ENCODE measurements at places on chromosomes 5 and 9. TPM values are rescaled to one million over a fixed set of nuclear protein-coding genes. Genes with fewer than 3 reads are reported as not detected.

NKD2 gene
- total RNA-seq: 0.53 TPM

HTR4 gene
- total RNA-seq: not detected

TMC1 gene
- total RNA-seq: 0.02 TPM

ADAMTS2 gene
- 0.24 TPM for total RNA-seq

CMBL gene
- total RNA-seq: 19.6 TPM

SPATA31A3 gene
- total RNA-seq: not detected

NTRK2 gene
- not detected for total RNA-seq

- DNase-seq: no peak
Observed at GRCh38 chr5:144812763-144813162, 642.1 kb downstream of the KCTD16 start.

- DNase-seq: no peak
Observed at GRCh38 chr5:66617991-66618768, 22.0 kb downstream of the MAST4 start.

DNA sequence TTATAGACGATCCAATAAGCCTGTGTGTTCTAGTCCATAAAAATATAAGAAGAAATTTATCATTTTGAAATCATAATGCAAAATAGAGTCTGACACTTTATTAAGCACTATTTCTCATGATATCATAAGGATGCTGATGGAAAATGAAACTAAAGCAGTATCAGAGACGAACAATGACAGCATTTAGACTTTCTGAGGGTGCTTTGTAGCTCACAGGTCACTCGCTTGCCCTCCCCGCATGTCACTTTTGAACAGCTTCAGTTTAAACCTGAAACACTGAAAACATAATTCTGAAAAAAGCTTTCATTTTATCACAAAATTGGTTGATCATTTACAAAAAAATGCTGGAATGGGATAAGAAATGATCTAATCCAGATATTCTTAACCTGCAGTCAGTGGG lies 247.1 kb downstream of the EBF1 start:
- no peak for DNase-seq

DNA sequence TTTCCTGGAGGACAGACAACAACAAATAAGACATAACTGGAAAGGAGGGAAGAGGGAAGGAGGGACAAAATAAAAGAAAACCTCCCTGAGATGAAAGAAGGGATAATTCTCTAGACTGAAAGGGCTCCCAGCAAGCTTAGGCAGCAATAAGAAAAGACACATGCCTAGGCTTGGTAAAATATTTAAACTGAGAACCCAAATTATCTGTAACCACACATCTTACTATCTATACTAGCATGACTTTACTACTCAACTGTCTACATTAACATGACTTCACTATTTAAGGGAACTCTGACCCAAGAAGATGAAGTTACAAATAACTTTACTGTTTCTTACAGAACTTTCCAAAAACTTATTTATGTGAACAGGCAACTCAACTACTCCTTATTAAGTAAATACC lies 95.9 kb downstream of the EPB41L4A start:
- no peak for DNase-seq

GRCh38 chr5:175855041-175855720 lies 16.2 kb upstream of the CPLX2 start:
- no peak for DNase-seq

DNA sequence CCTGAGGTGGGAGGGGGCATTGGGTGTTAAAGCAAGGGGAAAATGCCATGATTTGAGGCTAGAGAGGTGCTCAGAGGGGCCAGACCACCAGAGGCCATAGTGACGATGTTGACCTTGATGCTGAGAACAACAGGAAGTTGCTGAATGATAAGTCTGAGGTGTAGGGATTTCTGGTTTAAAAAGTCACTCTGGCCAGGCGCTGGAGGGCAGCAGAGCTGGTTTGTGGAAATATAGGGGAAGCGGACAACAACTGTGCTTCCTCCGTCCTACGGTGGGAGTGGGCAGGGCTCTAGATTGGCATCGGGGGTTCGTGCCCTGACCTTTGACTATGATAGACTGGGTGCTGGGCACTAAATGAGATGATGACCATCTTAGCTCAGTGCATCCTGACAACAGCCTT lies 44.7 kb downstream of the STOM start:
- DNase-seq: no peak

DNA sequence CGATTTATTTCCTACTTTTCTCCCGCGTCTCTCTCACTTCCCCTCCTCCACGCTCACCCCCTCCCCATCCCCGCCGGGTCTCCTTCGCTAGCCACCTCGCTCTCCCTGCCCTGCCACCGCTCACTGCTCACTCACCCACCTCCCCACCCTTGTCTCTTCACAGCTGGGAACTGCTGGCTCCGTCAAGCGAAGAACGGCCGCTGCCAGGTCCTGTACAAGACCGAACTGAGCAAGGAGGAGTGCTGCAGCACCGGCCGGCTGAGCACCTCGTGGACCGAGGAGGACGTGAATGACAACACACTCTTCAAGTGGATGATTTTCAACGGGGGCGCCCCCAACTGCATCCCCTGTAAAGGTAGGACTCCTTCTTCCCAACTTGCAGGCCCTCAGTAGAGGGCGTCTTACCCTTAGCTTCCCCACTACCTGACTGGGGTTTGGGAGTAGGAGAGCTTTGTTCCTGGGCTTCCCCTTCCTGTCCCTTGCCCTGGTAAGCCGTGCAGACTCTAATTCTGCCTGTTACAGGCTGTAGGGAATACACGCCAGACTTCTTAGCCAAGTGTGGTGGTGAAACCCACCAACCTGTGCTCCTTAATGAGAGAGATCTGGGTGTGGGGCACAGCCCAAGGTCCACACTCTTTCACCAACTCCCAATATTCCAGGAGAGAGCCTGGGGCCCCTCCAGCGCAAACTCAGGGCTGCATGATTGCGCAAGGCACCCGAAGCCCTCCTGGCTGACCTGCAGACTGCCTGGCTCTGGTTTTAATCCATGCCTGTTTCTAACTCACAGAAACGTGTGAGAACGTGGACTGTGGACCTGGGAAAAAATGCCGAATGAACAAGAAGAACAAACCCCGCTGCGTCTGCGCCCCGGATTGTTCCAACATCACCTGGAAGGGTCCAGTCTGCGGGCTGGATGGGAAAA lies 2.5 kb downstream of the FST start:
- peak; percentile 89 for DNase-seq

- no peak for DNase-seq
Observed at GRCh38 chr5:173741729-173742431, 125.4 kb upstream of the BOD1 start.

GRCh38 chr5:133307275-133307674 lies 255.5 kb downstream of the HSPA4 start:
- no peak for DNase-seq

GRCh38 chr9:6237267-6237666 lies 21.7 kb downstream of the IL33 start:
- no peak for DNase-seq

GRCh38 chr5:158320178-158320674 lies 461.3 kb upstream of the CLINT1 start:
- DNase-seq: no peak

GRCh38 chr5:36882250-36882649 lies 5.7 kb downstream of the NIPBL start:
- no peak for DNase-seq

GRCh38 chr9:110266795-110267194 lies 10.5 kb upstream of the TXN start:
- DNase-seq: no peak

DNA sequence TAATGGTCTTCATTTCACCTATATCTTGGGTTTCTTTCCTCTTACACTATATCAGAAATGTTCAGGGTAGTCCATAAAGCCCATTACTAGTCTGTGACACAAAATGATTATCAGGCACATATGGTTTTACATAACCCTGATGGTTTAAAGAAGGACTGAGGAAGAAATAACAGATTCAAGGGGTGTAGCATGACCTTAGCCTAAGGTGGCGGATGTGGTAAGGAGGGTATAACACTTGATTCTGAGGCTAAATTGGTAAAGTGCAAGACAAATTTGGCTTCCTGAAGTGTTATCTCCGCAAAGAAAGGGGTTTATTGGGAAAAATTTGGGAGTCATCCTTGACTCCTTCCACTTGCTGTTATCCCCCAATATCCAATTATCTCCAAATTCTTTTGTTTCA lies 388.2 kb upstream of the RPS23 start:
- no peak for DNase-seq

DNA sequence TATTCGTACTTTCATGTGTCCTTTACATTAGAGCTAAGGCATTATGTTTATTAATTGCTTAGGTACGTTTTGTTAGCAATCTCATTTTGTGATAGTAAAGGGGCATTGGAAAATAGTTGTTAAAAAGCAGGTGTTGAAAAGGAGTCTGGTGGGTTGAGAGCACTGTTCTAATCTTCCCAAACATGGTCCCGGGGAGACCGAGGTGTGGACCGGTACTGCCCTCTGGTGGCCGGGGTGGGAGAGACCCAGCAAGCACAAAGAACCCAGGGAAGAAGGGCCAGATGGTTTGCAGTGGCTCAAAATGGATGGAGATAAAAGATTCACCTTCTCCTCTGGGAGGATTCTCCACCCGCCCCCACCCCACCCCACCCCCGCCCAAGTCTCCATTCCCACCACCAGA lies 26.1 kb downstream of the IDNK start:
- peak; percentile 51 for DNase-seq

DNA sequence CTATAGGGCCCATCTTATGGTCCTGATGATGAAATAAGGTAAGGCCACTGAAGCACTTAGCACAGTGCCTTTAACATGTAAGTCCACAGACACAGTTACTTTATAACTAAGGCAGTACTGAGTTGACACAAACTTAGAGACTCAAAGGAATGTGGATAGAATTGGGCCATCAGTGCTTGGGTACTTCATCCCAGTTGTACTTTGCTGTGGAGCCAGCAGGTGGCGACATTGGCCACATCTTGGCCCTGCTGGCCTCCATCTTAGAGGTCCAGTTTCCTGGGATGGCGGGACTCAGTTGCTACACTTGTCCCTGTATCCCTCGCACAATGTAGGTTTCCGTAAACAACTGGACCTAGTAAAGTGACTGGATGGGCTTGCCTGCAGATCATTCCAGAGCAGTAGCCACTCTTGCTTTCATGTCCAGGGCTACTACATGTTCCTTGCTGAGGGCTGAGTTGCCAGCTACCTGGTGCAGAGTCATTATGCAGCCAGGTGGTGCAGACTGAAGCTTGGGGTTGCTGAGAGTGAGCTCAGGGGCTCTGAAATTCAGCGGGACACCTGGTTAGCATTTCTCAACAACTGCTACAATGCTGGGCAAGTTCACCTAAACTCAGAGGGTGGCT lies 10.6 kb downstream of the MTAP start:
- peak; percentile 51 for DNase-seq

DNA sequence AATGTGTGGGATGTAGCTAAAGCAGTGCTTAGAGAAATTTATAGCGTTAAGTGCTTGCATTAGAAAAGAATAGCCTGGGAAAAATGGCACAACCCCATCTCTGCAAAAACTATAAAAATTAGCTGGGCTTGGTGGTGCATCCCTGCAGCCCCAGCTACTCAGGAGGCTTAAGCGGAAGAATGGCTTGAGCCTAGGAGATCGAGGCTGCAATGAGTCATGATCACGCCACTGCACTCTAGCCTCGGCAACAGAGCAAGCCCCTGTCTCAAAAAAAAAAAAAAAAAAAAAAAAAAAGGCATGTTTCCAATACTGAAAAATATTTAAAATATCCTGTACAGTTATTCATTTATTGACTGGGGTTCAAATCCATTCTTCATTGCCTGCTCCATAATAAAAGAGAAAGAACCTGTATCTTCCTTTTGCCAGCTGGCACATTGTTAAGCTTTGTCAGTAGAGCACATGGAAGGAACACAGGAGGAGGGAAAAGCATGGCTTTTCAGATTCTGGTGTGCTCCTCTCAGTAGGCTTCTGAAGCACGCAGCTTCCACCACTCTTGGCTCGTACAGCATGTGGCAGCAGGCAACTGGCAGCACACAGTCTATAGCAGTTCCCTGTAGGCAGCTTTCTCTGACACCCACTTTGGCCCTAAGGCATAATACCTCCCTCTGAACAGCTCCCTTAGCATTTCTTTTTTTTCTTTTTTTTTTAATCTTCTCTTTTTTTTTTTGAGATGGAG lies 73.5 kb downstream of the TRIM36 start:
- no peak for DNase-seq

DNA sequence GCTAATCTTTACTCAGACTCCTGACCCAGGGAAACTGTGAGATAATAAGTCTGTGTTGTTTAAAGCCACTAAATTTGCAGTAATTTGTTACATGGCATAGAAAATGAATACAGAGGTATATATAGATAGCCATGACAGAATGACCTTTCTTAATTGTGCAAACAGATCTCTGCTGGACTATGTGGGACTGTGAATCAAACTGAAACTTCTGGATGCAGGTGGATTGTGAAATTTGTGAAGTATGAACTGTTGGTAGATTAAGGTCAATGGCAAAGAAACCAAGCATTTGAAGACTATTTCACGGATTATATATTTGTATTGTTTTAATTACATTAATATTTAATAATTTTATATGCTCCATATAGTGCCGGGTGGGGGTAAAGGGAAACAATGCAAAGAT lies 52.2 kb upstream of the GPR151 start:
- no peak for DNase-seq

GRCh38 chr9:32430720-32431119 lies 46.3 kb downstream of the ACO1 start:
- DNase-seq: no peak

Data from HepG2 (cell line).